ENCODE measurements at places on chromosomes 7 and 10. TPM values are rescaled to one million over a fixed set of nuclear protein-coding genes. Genes with fewer than 3 reads are reported as not detected.

- no peak for DNase-seq
These were observed 507.9 kb upstream of the NRG3 start for GRCh38 chr10:81367132-81367531.

DNA sequence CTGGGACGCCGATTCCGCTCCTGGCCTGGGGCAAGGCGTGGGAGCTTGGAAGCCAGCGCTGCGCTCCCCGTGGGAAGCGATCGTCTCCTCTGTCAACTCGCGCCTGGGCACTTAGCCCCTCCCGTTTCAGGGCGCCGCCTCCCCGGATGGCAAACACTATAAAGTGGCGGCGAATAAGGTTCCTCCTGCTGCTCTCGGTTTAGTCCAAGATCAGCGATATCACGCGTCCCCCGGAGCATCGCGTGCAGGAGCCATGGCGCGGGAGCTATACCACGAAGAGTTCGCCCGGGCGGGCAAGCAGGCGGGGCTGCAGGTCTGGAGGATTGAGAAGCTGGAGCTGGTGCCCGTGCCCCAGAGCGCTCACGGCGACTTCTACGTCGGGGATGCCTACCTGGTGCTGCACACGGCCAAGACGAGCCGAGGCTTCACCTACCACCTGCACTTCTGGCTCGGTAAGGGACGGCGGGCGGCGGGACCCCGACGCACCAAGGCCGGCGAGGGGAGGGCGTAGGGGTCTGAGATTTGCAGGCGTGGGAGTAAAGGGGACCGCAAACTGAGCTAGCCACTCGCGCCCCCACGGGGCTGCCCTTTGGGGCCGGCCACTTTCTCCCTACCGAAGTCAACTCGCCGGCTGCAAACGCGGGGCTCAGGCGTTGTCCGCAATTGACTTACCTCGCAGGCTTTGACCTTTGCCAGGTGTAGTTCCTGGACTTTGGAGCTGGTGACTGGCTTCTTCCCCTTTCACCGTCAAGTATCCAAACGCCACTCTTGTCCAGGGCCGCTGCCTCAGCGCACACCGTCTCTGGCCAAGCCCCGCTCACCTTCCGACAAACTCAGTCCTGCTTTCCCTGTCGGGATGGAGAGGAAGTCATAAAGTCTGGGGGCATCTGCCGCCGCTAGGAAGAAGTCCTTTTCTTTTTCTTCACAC lies at the start of gene SCIN:
Gene SCIN (plus strand): TSS at position 187 of the 928 bp plus-strand sequence. CDS start 67 bp downstream, at position 254.
- no peak for DNase-seq

DNA sequence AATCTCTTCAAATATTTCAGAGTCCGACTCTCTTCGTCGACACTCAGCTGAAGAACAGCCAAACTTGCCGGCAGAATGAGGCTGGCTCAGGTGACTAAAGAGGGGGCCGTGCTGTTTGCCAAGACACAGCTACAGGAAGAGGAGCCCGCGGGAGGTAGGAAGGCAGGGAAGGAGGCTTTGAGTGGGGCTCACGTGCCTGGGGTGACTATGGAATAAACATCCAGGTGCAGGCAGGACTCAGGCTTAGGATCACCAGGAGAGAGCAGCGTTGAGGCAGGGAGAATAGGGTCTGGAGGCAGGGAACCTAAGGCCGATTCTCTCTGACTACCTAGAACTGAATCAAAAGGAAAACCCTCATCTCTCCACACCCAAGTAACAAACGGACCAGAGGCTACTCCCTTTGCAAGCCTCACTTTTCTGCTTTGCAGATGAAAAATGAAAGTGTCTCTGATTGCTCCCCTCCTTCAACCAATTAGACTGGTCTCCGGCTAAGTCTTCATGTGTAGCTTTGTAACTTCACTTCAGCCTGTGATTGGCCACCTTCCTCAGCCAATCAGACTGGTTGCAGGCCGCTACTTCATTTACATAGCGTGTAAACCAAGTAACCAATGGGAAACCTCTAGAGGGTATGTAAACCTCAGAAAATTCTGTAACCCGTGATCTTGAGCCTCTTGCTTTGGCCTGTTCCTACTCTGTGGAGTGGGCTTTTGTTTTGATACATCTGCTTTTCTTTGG lies 19.7 kb upstream of the BNIP3 start:
- no peak for DNase-seq

The SPAG6 gene
- 1.3 TPM for polyA plus RNA-seq
